Endothelial cell of coronary artery (primary cell): ENCODE measurements at places on chromosomes 11 and 22. TPM values are rescaled to one million over a fixed set of nuclear protein-coding genes. Genes with fewer than 3 reads are reported as not detected.

The MS4A6E gene
- not detected in 2 replicates for total RNA-seq

The NECTIN1 gene
- total RNA-seq, result 5.6 and 10.5 TPM in 2 replicates

The CEND1 gene
- under 0.01 and 0.18 TPM in 2 replicates for total RNA-seq

The MB gene
- not detected in 2 replicates for total RNA-seq

The VPREB3 gene
- total RNA-seq, result 0.18 TPM in 1 of 2 replicates, not detected in the other
